ENCODE measurements at places on chromosomes 7 and 10. TPM values are rescaled to one million over a fixed set of nuclear protein-coding genes. Genes with fewer than 3 reads are reported as not detected.
A peak's percentile ranks its signal among the peaks of the same experiment; 100 is the strongest.

Gene ARMS2
- not detected for total RNA-seq

Gene PNLIPRP3
- total RNA-seq, result not detected

DNA sequence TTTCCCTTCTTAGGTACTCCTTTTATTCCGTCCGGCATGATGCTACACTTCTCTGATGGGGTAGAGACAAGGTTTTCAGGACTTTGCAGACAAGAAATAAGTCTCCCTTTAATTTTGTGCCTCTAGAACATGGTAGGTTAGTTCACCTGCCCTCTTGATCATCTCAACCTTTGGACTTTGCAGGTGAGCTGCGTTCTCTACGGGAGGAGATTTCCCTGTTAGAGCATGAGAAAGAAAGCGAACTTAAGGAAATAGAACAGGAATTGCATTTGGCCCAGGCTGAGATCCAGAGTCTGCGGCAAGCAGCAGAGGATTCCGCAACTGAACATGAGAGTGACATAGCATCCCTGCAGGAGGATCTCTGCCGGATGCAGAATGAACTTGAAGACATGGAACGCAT, 9.2 kb downstream of the CCDC136 start:
- H3K36me3 ChIP-seq, result no peaks in the 10 kb centered on the region
- H3K4me1 ChIP-seq, result no peaks in the 10 kb centered on the region
- H3K4me3 ChIP-seq, result no peak overlapping the region
- DNase-seq, result no peak
- H3K27ac ChIP-seq, result no peak overlapping the region

- H3K36me3 ChIP-seq, result no peaks in the 10 kb centered on the region
- no peak overlapping the region for H3K4me3 ChIP-seq
- no peak for DNase-seq
- H3K27me3 ChIP-seq, result 0 out of 2 replicates have a peak, but pooled peaks cover 2% of the 10 kb centered on the region
These were observed 222.8 kb downstream of the RELN start for GRCh38 chr7:103766660-103767059.

DNA sequence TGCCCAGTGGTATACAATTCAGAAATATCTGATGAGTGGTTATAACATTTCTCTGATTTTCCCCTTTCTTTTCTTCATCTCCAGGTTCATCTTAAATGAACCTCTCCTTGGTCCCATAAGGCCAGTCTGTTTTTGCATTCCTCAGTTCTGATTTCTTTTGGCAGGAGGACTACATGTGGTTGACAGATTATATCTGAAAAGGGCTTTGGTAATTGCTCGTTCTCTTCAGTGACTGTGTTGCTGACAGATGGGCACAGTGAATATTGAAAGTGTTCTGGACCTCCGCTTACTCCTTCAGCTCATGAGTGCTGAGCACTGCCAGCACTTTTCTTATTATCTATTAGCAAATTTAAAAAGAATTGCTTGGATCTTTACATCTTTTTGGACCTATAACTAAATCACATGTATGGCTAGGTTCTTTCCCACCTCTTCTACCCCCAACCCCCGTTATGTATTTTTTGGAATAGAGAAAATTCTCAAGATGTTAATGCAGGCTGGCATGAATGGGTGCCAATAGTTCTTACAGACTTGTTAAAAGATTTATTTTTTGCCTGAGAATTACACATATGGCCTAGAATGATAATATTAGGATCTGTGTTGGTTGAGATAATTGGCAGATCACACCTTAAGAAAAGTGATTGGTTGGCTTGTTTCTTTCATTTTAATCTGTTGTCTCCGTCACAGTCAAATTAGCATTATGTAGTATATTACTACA, 323.0 kb downstream of the EXOC4 start:
- no peak for DNase-seq
- peaks cover 6% of the 10 kb centered on the region for H3K4me1 ChIP-seq
- H3K36me3 ChIP-seq, result no peaks in the 10 kb centered on the region

GRCh38 chr10:50575477-50576244, 48.1 kb downstream of the SGMS1 start:
- H3K36me3 ChIP-seq, result no peaks in the 10 kb centered on the region
- H3K27me3 ChIP-seq, result no peaks in the 10 kb centered on the region
- H3K27ac ChIP-seq, result no peak overlapping the region
- peaks cover 31% of the 10 kb centered on the region for H3K4me1 ChIP-seq
- H3K4me3 ChIP-seq, result no peak overlapping the region

GRCh38 chr7:118039963-118040489, 143.9 kb upstream of the LSM8 start:
- no peaks in the 10 kb centered on the region for H3K4me1 ChIP-seq
- no peak overlapping the region for H3K27ac ChIP-seq
- H3K27me3 ChIP-seq, result no peaks in the 10 kb centered on the region
- H3K36me3 ChIP-seq, result no peaks in the 10 kb centered on the region

- no peak overlapping the region for H3K4me3 ChIP-seq
- H3K27ac ChIP-seq, result no peak overlapping the region
- no peak for DNase-seq
- peaks cover 18% of the 10 kb centered on the region for H3K4me1 ChIP-seq
These were observed 6.7 kb downstream of the NRP1 start for GRCh38 chr10:33327751-33328150.

GRCh38 chr10:102859911-102860310, 5.9 kb downstream of the BORCS7 start:
- H3K27me3 ChIP-seq, result no peaks in the 10 kb centered on the region
- DNase-seq, result no peak
- H3K27ac ChIP-seq, result no peak overlapping the region
- H3K4me1 ChIP-seq, result peaks cover 10% of the 10 kb centered on the region
- H3K4me3 ChIP-seq, result no peak overlapping the region

- H3K36me3 ChIP-seq, result peaks cover 36% of the 10 kb centered on the region
- no peaks in the 10 kb centered on the region for H3K27me3 ChIP-seq
- DNase-seq, result peak; percentile 83
- H3K27ac ChIP-seq, result peak overlapping the region; percentile 78
- H3K4me3 ChIP-seq, result 0 out of 2 replicates have a peak overlapping the region, but pooled peaks have one; percentile 10
These were observed 1.2 kb upstream of the SMNDC1 start for GRCh38 chr10:110305767-110306451.

DNA sequence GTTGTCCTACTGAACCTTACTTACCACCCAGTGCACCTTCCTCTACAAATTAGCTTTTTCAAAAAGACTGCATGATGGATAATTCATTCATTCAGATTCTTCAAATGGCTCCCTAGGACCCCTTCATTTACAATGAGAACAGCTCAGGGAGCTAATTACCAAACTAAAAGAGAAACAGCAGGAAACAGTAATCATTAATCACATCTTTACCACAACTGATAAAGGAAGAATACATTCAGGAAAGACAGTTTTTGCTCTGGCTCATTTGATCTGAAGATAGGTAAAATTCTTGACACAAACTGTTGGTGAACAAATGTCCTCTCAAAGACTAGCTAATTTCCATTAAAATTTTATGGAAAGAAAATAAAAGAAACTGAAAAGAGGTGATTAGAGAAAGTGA, 1652.7 kb upstream of the LRRTM3 start:
- H3K4me3 ChIP-seq, result no peak overlapping the region
- H3K4me1 ChIP-seq, result no peaks in the 10 kb centered on the region
- no peak for DNase-seq
- no peak overlapping the region for H3K27ac ChIP-seq
- no peaks in the 10 kb centered on the region for H3K36me3 ChIP-seq
- no peaks in the 10 kb centered on the region for H3K27me3 ChIP-seq

GRCh38 chr7:114825423-114825951, 96.4 kb upstream of the MDFIC start:
- H3K27me3 ChIP-seq, result no peaks in the 10 kb centered on the region
- peaks cover 6% of the 10 kb centered on the region for H3K4me1 ChIP-seq
- H3K4me3 ChIP-seq, result no peak overlapping the region
- H3K36me3 ChIP-seq, result no peaks in the 10 kb centered on the region
- no peak overlapping the region for H3K27ac ChIP-seq

GRCh38 chr7:146683439-146683838, 566.8 kb downstream of the CNTNAP2 start:
- no peak for DNase-seq
- no peaks in the 10 kb centered on the region for H3K36me3 ChIP-seq
- H3K4me3 ChIP-seq, result no peak overlapping the region
- no peak overlapping the region for H3K27ac ChIP-seq

DNA sequence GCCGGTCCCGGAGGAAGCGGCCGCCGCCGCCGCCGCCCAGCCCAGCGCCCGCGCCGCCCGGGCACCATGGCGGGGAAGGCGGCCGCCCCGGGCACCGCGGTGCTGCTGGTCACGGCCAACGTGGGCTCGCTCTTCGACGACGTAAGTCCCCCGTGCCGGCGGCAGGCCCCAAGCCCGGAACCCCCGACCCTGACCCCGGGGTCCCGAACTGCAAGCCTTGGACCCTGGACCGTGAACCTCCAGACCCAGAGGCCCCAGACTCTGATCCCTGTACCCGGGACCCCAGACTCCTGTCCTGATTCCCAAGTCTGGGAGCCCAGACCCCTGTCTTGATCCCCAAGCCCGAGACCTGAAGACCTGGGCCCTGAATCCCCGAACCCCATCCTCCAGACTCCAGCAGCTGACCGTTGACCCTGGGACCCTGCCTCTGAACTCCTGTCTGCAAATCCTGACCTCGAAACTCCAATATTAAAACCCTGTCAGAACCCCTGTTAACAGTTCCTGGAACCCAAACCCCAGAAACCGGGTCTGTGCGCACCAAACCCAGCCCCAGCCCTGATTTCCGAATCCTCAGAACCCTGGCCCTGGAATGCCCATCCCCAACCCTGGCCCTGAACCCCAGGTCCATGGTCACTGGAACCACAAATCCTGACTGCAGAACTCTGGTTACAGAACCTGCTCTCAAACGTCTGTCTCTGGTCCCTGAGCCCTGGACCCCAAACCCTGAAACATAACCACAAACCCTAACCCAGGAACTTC, 623 bp downstream of the INPP5A start:
- no peak for DNase-seq
- peak overlapping the region; percentile 61 for H3K4me3 ChIP-seq
- H3K36me3 ChIP-seq, result peaks cover 8% of the 10 kb centered on the region
- H3K27me3 ChIP-seq, result no peaks in the 10 kb centered on the region
- H3K27ac ChIP-seq, result peak overlapping the region; percentile 17
